ENCODE measurements at places on chromosomes 16 and 17.

- no peak for DNase-seq
Observed at GRCh38 chr16:7688811-7689210, 356.2 kb downstream of the RBFOX1 start.

DNA sequence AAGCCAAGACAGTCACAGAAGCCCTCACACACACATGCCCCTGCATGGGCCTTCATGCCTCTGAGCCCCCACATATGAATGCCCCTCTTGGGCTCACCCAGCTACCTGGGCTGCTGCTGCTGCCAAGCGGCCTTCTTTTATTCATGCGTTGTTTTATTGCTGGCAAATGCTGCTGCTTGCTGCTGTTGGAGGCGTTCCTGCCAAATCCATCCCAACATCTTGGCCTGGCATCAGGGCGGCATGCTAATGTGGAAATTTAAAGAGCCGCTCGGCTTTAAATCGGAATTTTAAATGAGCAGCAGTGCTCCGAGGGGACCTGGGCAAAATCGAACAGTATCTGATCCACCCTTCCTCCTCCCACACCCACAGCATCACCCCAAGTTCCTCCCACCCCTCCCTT, 39.0 kb downstream of the NEUROD2 start:
- no peak for DNase-seq

DNA sequence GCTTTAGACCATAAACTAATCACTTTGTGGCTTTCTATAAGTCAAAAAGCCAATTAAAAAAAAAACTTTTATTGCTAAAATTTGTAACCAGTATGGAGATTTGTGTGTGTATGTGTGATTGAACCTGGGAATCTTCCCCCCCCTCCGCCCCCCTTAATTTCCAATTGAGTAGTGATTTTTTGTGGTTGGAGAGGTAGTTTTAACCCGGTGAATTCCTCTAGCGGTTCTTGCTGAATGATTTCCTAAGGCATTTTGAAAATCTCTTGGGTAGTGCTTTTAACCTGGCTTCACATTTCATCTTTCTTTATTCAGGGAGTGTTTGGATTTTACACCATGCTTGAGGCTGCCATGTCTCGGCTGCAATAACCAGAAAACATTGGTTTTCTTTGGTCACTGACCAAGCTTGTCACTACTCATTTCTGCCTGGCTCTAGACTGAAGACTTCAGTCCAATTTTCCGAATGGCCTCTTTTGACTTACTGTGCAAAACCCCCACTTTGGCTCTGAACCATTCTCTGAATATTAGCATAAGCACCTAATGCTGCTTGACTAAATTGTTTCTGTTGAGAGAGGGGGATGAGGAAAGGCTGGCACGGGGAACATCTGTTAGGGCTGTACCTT, 35.6 kb downstream of the PRKCA start:
- DNase-seq, result no peak

DNA sequence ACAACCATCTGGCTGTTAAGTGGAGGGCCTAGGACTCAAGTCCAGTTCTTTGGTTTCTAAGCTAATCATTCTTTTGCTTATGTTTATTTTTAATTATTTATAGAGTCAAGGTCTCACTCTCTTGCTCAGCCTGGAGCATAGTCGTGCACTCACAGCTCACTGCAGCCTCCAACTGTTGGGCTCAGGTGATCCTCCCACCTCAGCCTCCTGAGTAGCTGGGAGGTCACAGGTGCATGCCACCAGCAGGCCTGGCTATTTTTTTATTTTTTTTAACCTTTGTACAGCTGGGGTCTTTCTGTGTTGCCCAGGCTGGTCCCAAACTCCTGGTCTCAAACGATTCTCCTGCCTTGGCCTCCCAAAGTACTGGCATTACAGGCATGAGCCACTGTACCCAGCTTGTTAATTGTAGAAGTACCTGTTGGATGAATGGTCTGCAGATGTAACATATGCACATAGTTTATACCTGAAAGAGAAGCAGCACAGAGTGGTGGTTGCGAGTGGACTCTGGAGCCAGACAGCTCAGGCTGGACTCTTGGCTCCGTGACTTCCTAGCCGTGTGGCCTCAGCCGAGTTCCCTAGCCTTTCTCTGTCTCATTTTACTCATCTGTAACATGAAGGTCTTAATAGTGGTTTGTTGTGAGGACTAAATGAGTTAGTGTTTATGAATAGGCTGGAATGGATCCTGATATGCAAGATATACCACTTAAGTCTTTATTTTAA, 337.5 kb downstream of the SNX29 start:
- no peak for DNase-seq

DNA sequence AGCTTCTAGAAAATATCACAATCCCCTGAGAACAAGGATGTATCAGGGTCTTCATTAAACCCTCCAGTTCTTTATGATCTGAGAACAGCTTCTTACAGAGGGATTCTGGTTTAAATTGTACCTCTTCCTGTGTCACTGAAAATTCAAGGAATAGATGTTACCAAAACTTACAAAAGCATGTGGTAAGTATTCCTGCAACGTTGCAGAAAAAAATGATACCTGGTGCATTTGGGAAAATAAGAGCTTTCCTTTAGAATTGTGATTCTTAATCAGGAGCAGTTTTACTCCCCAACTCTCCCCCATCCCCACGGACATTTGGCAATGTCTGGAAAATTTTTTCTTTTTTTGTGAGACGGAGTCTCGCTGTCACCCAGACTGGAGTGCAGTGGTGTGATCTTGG, 7.3 kb downstream of the SLFN14 start:
- DNase-seq, result no peak

DNA sequence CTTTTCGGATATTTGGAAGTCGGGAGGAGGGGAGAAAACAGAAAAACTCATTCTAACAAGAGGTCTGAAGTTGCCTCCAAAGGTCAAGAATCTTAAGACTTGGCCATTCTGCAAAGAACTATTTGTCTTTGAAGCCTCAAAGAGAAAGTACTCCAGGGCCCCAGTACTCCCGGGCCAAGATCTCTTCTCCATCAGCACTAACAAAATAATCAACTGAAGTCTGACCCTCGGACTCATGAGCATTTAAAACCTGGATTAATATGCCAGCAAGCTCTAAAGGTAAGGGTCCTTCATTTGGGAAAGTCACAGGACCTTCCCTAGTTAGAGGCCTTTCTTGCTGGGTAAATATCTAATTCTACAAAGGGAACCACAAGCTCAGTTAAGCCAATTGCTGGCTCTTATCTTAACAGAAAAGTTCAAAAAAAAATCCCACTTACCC, 4.5 kb downstream of the AXIN2 start:
- DNase-seq, result no peak

DNA sequence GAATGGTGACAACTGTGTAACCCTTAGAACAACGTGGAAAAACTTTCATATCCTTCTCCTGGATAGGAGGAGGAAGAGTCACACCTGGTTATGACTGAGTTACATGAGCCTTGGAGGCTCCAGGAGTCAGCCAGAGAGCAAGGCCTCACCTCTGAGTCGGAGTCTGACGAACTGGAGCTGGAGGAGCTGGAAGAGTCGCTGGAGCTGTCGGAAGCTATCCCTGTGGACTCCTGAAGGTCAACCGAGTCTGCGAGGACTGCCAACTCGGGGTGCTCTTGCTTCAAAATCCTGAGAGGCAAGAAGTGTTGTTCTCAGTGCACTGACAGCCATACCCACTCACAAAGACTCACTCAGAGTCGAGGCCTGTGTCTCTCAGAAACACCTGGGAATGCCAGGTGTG, 6.2 kb downstream of the JMJD6 start:
- DNase-seq, result no peak

- DNase-seq, result no peak
Observed at GRCh38 chr17:81261582-81262336, 22.6 kb downstream of the NDUFAF8 start.

- no peak for DNase-seq
Observed at GRCh38 chr16:27646806-27647205, 96.9 kb downstream of the KATNIP start.

- DNase-seq, result no peak
Observed at GRCh38 chr16:58433569-58433951, 41.3 kb downstream of the GINS3 start.

DNA sequence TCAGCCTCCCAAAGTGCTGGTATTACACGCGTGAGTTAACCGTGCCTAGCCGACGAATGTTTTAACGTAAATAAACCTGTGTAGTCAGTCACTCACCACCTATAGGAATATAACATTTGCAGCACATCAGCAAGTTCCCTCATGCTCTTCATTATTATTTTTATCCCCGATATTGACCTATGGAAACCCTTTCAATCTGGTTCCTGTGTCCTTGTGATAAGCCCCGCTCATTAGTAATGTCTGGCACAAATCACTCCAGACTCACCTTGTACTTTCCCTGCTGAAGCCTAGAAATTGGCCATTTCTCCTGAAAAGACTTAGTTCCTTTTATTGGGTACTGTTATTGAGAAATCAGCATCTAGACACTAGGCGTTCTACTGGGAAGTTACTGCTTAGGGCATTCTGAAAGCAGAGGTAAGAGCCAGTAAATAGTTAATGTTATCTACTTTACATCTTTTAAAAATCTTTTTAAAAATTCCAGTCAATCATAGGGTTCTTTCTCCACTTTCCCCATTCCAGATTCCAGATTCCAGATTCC, 1.5 kb upstream of the PHKG2 start:
- no peak for DNase-seq

DNA sequence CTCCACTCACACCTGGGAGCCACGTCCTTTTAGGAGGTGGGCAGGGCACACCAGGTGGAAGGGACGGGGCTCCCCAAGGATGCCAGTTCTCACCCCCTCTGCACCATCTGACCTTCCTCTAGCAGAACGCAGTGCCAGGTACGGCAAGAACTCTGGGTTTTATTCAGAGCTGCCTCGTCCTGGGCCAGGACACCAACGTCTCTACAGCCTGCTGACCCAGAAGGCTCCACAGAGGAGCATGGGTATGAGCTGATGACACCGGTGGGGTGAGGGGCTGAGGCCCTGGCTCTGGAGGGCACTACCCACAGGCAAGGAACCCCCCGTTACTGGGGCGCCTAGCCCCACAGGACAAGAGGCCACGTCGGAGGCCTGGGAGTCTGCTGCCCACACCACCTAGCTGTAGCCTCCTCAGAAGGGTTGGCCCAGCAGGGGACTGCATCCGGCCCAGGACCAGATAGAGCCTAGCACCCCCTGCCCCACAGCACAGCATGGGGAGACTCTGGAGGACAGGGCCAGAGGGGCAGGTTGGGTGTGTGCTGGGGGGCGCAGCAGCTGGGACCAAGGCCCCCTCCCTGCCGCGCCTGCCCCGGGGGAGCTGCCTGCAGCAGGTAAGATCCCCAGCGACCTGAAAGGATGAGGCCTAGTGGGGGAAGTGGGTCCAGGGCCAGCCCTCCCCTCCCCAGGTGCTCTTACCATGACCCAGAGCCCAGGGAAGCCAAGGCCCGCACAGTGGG, 13.9 kb downstream of the BCAR1 start:
- no peak for DNase-seq

GRCh38 chr17:73640691-73641090, 3.6 kb downstream of the SDK2 start:
- no peak for DNase-seq

- DNase-seq, result no peak
Observed at GRCh38 chr16:3112058-3112880, at the start of gene ZNF205. TSS of gene ZNF205 (plus strand) at chr16:3112586. CDS start at chr16:3113431, 845 bp downstream.

- DNase-seq, result no peak
Observed at GRCh38 chr16:85163278-85164112, 51.2 kb upstream of the CIBAR2 start.

GRCh38 chr17:76150712-76151622, 9.9 kb upstream of the FOXJ1 start:
- no peak for DNase-seq

DNA sequence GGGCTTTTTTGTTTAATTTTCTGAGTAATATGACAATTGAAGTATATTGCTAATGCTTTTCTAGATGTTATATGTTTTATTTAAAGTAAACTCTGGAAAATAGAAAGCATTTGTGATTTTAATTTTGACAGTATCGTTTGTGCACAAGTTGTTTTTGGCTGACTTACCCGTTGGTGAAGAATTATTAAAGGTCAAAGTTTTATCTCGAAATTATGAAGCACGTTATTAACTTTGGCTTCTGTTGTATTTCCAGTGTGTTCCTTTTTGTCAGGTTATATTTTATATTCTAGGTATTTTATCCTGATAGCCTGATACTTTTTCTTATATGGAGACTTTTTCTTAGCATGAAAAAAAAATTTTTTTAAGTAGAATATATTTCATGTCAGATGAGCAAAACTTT, 16.8 kb downstream of the PRKCA start:
- DNase-seq, result no peak

GRCh38 chr17:79028496-79029326, 4.7 kb downstream of the C1QTNF1 start:
- no peak for DNase-seq

GRCh38 chr16:86519649-86520316, 9.5 kb downstream of the FOXF1 start:
- peak; percentile 50 for DNase-seq

- DNase-seq, result no peak
Observed at GRCh38 chr17:49993423-49994060, 1.5 kb downstream of the DLX3 start.

DNA sequence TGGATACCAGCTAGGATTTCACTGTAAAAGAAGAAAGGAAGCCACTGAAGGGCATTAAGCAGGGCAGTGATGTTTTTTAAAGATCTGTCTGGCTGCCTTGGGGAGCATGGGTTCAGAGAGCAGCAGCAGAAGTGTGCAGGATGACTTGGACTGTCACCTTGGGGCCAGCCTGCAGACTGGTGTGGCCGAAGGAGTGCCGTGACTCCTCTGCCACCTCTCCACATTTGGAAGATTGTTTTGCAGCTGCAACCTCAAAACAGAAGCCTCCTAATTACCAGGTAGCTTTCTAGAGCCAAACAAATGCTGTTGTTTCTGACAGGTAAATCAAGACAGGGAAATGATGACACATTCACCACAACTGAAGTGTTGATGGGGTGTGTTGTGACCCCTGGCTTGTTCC, 681.4 kb downstream of the WWOX start:
- DNase-seq, result no peak

DNA sequence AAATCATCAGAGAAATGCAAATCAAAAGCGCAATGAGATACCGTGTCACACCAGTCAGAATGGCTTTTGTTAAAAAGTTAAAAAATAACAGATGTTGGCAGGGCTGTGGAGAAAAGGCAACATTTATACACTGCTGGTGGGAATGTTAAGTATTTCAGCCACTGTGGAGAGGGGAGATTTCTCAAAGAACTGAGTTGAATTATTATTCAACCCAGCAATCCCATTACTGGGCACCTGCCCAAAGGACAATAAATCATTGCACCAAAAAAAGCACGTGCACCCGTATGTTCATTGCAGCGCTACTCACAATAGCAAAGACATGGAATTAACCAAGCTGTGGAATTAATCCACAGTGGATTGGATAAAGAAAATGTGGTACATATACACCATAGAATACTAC, 204.7 kb downstream of the HS3ST4 start:
- no peak for DNase-seq
